ENCODE measurements at places on chromosomes 16 and 17. TPM values are rescaled to one million over a fixed set of nuclear protein-coding genes. Genes with fewer than 3 reads are reported as not detected.

DNA sequence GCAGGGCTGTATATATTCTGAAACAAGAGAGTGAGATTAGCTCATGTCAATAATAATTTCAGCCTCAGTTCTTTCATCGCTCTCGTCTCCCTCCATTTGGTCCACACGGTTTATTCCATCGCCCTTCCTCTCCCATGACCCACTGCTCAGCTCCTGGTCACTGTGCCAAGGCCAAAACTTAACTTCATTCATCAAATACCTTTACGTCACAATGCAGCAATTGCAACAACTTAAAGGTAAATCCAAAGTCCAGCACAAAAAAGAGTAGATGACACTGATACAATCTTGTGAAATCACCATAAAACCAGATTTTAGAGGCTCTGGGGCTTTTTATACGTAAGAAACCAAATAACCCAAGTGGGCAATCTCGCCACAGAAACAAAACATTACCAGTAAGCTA is 72.0 kb downstream of the ANKRD11 start:
- peaks cover 35% of the 10 kb centered on the region for H3K4me1 ChIP-seq
- H3K27me3 ChIP-seq: no peaks in the 10 kb centered on the region
- no peaks in the 10 kb centered on the region for H3K36me3 ChIP-seq
- H3K27ac ChIP-seq: no peak overlapping the region
- DNase-seq: no peak
- no peak overlapping the region for H3K4me3 ChIP-seq

ANKS4B gene
- total RNA-seq: 0.20 TPM

DNA sequence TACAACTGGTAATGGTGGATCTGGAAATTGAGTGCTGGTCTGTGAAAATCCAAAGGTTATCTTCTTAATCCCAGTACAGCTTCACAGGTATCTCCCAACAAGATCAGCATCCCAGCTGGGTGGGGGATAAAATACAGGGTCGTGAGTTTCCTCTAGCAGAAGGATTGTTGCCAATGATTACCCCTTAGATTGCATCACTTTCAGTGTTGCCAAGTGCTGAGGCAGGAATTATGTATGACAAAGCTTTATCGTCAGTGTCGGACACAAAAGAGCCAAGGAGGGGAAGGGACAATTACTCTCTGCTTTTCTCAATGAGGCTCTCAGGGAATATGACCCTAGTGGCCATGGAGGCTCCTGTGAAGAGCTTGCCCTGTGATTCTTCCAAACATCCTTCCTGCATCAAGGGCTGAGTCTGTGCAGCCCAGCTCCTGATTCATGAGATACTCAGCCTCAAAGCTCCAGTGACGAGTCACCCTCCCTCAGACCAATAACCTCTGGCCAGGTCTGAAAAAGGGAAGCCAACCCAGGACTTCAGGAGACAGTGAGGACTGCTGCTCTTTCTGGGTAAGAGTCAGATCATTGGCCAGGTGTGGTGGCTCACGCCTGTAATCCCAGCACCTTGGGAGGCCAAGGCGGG is 15.0 kb downstream of the OR1F1 start:
- no peaks in the 10 kb centered on the region for H3K36me3 ChIP-seq
- no peak overlapping the region for H3K27ac ChIP-seq
- DNase-seq: no peak
- H3K4me3 ChIP-seq: no peak overlapping the region
- peaks cover 4% of the 10 kb centered on the region for H3K27me3 ChIP-seq

DNA sequence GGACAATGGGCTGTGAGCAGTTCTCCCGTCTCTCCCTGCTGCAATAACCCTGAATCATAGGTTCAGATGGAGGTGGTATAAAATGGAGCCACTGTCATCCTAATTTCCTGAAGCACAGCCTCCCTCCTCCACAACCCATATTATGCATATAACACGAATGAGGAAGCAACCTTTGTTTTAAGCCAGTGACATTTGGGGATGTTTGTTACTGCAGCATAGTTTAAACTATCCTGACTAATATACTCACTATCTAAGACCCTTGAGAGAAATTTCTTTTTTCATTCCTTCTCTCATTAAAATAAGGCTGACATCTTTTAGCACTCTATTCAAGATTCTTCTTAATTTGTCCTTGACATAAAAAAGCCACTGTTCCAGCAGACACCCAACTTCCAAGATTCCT is 413.4 kb downstream of the SOX9 start:
- H3K36me3 ChIP-seq: no peaks in the 10 kb centered on the region
- no peaks in the 10 kb centered on the region for H3K27me3 ChIP-seq
- no peak for DNase-seq
- no peaks in the 10 kb centered on the region for H3K4me1 ChIP-seq
- no peak overlapping the region for H3K27ac ChIP-seq

DNA sequence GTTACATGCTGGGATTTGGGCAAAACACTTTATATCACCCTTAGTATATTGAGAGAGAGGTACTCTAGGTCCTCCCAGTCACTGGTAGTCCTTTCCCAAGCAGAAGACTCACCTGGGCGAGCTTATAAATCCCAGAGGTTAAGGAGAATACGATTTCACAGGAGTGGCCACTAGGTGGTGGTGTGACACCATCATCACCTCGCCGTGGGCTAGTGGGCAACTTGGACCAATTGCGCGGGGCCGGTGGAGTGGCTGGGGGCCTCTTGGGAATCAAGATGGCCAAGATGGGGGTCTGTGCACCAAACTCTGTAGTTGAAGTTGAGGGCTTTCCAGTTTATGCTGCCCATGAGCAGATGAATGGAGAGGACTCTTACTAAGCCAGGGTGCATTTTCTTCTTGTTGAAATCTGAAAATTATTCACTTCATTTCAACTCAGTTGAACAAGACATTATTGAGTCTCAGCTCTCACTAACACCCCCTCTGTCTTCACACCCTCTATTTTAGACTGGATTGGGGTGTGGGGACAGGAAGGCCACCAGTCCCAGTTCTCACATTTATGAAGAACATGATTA is 38.2 kb upstream of the PIRT start:
- no peaks in the 10 kb centered on the region for H3K36me3 ChIP-seq
- H3K27ac ChIP-seq: no peak overlapping the region
- DNase-seq: peak; percentile 39
- H3K4me1 ChIP-seq: no peaks in the 10 kb centered on the region

HSPB9 gene
- not detected for total RNA-seq

DNA sequence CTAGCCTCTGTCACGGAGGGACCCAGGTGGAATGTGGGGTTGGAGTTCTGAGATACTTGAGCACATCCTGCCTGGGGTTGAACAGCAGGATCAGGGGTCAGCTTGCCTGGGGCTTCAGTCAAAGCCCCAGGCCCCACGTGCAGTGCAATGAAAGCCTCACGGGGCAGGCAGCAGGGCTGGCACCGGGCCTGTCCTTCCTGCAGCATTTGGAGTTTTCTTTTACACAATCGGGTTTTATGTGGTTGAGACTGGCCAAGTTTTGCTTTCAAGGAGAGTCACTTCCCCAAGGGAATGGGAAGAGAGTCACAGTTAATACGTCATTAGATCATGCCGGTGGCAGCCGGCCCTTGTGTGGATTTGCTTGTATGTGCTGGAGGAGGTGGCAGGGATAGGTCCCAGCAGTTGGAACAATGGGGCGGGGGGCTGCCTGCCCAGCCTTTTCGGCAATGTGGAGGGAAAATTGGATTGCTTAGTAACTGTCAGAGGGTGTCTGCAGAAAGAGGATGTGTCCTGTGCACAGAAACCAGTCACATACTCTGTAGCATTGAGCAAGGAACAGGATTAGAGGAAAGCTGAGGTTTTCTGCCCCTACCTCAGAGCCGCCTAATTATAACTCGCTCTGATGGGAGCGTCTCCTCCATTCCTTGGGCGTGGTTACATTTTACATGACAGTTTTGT is 4.5 kb downstream of the RMI2 start:
- DNase-seq: peak; percentile 71
- H3K4me3 ChIP-seq: no peak overlapping the region
- no peaks in the 10 kb centered on the region for H3K27me3 ChIP-seq
- no peak overlapping the region for H3K27ac ChIP-seq

- no peaks in the 10 kb centered on the region for H3K4me1 ChIP-seq
- peaks cover 14% of the 10 kb centered on the region for H3K27me3 ChIP-seq
- H3K36me3 ChIP-seq: no peaks in the 10 kb centered on the region
- no peak for DNase-seq
- H3K4me3 ChIP-seq: no peak overlapping the region
Observed at GRCh38 chr16:84047206-84047605, 4.6 kb upstream of the SLC38A8 start.

GRCh38 chr16:30903596-30903995 is 7.2 kb downstream of the CTF1 start:
- no peak overlapping the region for H3K4me3 ChIP-seq
- H3K4me1 ChIP-seq: peaks cover 12% of the 10 kb centered on the region
- H3K36me3 ChIP-seq: no peaks in the 10 kb centered on the region
- no peaks in the 10 kb centered on the region for H3K27me3 ChIP-seq
- peak overlapping the region; percentile 92 for H3K27ac ChIP-seq
- no peak for DNase-seq

Data from tibial nerve (tissue), 4 donors.